Activated T-helper 1 cell treated with anti-CD3 and anti-CD28 coated beads, Interleukin-12 subunit alpha, Interleukin-12 subunit beta, Interleukin-2, Interleukin-4 antibody, amounts not matched to agents 30 ng/mL and 10 ng/mL and 1 ng/mL, durations not matched to agents 14 hours and 24 hours and 36 hours (primary cell): ENCODE measurements at places on chromosomes 4 and X.

DNA sequence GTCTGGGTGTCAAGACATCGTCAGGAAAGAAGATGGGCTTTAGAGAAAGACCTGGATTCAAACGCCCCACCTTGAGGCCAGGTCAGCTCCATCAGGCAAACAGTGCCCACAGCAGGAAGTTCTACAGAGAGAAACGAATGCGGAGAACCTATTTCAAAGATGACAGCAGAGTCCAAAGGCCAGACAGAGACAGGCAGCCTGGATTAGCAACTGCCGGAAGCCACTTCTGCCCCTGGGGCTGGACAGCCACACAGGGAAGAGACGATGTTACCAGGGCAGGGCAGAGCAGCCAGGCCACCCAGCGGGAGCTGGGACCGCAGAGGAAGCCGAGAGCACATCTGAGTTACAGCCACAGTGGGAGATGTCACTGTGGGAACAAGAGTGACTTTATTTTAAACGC, 1.2 kb downstream of the C4orf50 start:
- no peak for DNase-seq

DNA sequence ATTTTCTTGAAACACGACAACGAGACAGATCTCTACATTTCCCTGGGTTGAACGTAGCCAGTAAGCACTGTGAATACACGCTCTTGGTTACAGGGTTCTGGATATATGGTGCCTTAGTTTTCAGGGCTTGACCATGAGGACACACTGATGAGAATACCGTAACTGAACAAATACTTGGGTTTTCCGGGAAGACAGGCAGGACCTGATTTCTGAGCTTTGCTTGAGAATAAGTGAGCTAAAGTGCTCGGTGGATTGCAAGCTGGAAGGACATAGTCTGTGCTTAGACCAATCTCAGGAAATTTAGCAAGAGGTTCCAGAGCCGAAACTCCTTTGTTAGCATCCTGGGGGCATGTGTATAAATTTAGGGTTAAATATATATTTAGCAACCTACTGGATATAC, 876 bp upstream of the TACR3 start:
- DNase-seq = no peak

DNA sequence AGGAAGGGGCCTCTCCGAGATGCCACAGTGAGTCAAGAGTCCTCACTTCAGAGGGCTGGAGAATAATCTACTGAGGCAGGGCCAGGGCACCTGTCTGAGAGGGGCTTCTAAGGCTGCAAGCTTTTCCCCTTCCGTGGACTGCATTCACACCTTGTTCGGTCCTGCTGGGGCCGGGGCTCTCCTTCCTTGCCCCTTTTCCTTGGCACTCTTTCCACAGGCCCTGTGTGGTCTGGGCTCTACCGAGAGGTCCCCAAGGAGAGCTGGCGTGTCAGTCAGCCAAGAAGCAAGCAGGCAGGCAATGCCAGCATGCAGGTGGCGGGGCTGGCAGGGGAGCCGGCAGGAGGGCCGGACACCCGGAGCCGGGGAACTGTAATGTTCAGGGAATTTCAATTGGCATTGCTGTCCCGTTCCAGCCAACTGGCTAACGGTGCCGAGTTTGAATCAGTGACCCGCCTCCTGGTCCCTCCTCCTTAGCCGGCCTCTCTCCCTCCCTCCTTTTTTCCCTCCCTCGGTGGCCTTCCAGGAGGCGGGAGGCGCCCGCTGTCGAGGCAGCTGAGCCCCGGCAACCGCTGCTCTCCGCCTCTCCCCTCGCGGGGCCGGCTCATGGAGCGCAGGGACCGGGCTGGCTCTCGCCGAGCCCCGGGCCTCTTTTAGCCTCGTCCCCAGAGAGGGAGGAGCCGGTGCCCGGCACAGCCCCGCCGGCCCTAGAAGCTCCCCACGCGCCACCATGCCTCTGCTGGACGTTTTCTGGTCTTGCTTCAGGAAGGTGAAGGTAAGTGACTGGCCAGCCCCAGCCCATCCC, at the start of gene STARD8:
Gene STARD8, plus strand, starts transcription at position 511 of the 802 bp plus-strand sequence. Its CDS starts 217 bp downstream, at position 728.
- DNase-seq = no peak

DNA sequence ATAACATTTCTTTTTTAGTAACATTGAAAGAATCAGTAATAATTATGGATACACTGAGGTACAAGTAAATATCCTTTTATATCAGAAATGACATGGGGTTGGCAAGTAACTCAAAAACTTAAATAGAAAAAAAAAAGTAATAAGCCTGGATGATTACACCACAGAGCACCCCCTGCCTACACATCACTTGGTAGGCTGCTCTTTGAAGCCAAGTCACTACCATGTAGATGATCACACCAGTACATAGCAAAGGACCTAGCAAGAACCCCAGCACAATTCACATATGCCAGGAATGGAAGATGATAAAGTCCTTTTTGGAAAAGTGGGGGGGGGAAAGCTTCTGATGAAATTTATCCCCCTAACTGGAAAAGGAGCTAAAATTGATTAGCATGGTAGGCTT, 56.9 kb downstream of the METTL14 start:
- DNase-seq = no peak

- DNase-seq = no peak
Measured at GRCh38 chrX:14670819-14671218, 141.5 kb downstream of the GLRA2 start.

DNA sequence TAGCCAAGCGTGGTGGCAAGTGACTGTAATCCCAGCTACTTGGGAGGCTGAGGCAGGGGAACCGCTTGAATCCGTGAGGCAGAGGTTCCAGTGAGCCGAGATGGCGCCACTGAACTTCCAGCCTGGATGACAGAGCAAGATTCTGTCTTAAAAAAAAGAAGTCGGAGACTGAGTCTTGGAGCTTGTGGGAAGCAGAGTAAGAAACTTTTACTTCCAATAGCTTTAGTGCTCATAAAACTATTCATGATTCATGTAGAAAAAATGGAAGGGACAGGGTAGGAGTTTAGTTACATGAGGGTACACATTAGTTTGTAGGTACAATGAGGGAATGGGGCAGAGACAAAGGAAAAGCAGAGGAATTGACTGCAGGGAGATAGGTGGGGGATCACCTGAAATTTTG, 19.3 kb downstream of the RAP2C start:
- DNase-seq = no peak

DNA sequence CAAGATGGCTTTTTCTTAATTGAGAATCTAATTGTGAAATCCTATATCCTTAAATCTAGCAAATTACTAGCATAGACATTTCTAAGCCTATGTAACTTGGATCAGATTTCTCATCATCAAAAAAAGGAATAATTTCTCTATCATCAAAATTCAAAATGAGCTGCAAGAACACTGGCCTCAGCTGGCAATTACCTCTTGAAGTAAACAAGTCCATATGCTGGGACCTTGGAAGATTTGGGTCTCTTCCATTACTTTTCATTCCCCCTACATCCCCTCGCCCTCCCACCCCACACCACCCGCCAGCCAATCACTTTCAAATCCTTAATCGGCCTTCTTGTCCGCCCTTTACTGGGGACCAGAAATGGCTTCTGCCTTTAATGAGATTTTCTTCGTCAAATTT, 23.3 kb upstream of the MBTPS2 start:
- no peak for DNase-seq

- no peak for DNase-seq
Measured at GRCh38 chr4:71262161-71262560, 76.7 kb upstream of the SLC4A4 start.

- no peak for DNase-seq
Measured at GRCh38 chrX:130789793-130790192, 113.2 kb downstream of the ENOX2 start.

DNA sequence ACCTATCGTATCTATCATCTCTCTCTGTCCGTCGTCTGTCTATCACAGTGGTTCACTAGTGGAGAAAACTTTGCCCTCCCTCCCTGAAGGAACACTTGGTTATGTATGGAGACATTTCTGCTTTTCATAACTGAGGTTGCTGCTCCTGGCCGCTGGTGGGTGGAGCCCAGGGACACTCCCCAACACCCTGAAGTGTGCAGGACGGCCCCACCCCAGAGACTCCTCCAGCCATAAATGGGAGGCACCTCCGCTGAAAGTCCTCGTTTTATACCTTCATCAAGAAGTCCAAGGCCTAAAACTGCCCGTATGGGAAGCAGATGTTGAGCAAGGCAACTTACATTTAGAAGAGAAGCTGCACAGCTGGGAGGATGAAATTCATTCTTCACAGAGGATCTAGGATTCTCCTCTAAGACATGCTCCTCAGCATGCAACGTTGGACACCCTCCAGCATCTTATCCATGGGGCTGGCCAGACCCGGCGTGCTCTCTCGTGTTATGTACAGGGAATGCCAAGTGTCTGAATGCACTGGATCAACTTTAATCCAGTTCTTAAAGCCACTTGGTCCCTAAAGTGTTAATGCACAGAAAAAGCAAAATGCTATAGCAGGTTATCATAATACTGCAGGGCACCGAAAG, 43.5 kb downstream of the PRKX start:
- DNase-seq = no peak

GRCh38 chr4:18722748-18723191, 701.2 kb upstream of the LCORL start:
- no peak for DNase-seq

DNA sequence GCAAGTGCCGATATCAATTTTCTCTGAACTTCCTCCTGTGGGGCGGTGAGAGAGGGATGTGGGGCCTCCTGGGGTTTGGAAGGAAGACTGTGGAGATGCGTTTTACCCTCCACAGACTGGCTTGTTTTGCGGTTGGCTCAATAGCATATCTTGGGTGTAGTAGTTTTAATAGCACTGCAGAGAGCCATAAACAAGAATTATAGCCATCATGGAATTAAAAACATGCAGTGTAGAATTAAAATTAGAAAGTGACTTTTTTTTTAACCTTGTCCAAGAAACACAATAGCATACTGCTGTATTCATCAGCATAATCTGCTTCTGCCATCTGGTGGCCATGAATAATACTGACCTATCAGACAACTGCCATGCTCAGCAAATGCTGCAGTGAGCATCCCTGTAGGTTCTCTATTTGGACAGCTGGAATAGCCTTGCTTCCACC, 47.3 kb upstream of the SCML1 start:
- peak; percentile 7 for DNase-seq

- no peak for DNase-seq
Measured at GRCh38 chr4:3666263-3666662, 99.9 kb upstream of the ADRA2C start.

- DNase-seq = no peak
Measured at GRCh38 chrX:52355108-52355507, 13.7 kb upstream of the XAGE2 start.

DNA sequence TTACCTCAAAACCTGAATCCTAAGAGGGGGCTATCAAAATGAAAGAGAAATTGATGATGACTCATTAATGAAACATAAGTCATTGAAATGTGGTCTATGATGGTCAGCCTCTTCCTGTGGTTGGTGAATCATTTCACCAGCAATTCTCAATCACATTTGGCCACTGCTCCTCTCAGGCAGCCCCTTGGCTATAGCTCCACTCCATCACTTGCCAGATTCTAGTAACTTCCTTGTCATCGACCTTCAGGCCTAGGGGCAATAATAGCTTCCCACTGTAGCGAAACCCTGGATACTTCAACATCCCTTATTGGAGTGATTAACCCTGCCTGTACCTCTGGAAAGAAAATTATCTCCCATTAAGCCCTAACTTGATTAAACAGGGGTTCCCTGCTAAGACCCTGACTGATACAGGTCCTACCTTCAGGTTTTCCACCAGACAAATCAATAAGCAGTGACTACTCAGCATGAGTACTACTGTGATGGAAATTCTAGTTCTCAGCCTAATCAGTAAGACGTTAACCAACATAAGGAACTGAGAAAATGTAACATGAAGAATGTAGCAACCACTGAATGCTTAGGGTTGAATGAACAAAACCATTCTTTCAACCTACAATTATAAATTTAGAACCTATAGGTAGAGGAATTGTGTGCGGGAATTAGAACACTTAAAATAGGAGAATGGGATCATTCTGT, 30.4 kb downstream of the ADH7 start:
- DNase-seq = no peak

DNA sequence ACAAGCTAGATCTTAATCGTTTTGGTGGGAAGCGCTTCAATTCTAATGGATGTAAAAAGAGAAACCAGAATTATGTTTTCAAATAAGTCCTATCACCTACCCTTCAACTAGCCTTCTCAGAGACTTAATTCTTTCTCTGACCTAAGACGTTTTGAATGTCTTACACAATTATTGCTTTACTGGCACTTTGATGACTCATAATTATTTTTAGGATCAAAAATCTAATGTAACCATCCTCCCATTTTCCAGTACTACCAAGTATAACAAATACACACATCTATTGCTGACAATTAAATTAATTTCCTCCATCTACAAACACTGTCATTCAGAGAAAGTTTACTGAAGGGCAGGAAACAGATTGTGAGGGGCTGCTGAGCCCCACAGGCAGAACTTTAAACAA, 108.6 kb downstream of the PPP3CA start:
- no peak for DNase-seq

DNA sequence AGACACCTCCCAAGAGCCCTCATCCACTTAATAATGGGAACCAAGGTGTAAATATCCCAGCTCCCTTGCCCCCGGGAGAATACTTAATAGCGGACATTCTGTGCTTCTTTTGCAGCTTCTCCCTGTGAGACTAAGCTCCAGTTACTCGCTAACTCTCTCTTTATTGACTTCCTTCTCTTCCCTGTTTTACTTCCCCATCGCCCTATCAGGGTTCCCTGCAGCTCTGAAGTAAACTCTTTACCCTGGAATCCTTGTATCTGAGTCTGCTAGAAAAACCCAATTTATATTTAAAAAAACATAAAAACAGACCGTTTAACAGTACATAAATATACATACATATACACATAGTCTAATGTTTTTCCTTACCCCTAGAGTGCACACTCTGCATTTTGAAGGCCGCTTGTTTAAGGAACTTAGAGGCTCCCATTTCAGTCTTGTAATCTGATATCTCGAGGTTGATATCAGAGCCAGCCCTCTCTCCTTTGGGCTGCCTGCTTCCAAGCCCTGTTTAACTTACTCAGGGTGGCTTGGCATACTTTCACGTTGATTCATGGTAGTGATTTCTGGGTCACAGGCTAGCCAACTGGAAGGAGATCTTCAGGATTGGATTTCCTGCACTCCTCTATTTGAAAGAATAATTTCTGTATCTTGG, 177.4 kb upstream of the SCML1 start:
- DNase-seq = no peak

GRCh38 chrX:12824944-12825343, 33.7 kb downstream of the PRPS2 start:
- DNase-seq = no peak

GRCh38 chr4:140357868-140358267, 15.6 kb upstream of the SCOC start:
- no peak for DNase-seq

- DNase-seq = no peak
Measured at GRCh38 chr4:128378668-128379067, 91.1 kb upstream of the PGRMC2 start.

- DNase-seq = peak; percentile 70
Measured at GRCh38 chr4:10115797-10116568, 616 bp downstream of the WDR1 start.

DNA sequence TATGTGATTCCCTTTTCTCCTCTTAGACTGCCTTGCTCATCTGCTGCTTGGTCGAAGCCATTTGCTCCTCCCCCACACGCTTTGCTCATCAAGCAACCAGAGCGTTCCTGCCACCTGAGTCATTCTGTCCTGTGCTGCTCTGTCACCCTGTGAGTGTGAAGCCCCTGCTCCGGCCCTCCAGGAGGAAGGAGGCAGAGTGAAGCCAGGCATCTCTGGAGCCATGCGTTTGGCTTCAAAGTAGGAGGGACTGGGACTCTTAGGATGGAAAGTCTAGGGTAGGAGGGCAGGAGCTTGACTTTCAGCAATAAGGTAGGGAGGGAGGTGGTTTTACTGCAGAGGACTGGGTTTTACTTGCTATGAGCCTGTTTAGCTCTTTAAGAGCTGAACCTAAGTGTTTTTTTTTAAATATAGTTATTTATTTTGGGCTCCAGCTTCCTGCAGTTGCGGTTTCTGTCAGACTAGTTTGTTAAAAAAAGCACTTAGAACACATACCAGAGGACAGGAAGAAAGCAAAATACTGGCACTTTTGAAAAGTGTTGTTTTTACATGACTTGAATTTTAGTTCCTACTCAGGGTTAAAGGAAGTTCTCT, 63.6 kb downstream of the SPINK2 start:
- DNase-seq = peak; percentile 70
